ENCODE measurements at places on chromosomes 5 and 9.

- no peak for DNase-seq
Observed at GRCh38 chr9:88177371-88177770, 39.1 kb upstream of the SPATA31C2 start.

GRCh38 chr9:92507496-92507895, 25.2 kb upstream of the ASPN start:
- no peak for DNase-seq

DNA sequence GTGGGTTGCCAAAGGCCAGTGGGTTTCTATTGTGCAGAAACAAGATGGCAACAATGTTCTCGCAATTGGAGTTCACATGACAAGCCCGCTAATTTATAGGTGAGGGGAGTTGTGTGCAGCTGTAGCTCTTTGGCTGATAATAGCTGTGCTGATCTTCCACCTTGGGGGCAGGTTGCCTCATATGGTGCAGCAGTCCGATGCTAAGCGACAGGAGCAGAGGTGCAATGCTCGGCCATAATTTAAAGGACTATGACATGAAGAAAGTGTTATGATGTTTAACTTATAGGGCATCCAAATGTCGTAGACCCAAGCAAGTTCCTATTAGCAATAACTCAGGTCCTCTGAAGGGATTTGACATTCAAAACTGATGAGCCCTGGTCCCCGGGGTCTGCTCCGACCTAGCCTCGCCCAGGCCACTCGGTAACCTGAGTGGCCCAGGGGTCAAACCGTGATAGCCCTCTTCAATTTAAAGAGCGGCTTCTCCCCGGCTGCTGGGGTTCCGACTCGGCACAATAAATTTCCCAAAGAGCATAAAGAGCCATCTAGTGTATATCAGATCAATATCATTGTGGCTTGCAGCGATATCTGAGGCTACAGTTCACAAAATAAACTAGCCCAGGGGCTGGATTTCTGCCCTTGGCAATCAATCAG, 724.0 kb downstream of the IRX1 start:
- DNase-seq = no peak

- no peak for DNase-seq
Observed at GRCh38 chr5:135348918-135349317, 50.1 kb downstream of the MACROH2A1 start.

DNA sequence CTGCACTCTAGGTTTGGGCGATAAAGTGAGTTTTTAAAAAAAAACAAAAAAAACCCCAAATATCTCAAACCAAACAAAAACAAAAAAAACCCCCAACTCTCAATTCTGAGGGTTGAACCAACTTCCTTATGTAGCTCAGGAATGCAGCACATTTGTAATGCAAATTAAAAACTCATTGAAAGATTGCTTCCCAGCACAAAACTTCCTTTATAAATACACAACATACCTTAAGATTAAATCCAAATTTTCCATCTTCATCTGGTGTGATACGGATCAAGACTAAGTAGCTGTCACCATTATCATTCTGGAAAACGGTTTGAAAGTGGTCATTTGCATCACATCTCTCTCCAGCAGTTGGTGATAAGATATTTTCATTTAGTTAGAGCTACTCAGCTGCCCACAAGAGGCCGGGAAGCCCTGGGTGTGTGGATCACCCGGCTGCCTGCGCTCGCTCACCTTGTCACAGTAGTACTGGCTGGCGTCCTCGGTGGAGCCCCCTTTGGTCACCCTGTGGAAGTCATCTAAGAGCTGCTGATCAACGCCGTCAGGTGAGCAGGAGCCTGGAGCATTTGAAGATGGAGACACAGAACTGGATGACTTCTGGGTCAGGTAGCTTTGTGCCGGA, 88.2 kb downstream of the PTPN3 start:
- DNase-seq = peak; percentile 40

DNA sequence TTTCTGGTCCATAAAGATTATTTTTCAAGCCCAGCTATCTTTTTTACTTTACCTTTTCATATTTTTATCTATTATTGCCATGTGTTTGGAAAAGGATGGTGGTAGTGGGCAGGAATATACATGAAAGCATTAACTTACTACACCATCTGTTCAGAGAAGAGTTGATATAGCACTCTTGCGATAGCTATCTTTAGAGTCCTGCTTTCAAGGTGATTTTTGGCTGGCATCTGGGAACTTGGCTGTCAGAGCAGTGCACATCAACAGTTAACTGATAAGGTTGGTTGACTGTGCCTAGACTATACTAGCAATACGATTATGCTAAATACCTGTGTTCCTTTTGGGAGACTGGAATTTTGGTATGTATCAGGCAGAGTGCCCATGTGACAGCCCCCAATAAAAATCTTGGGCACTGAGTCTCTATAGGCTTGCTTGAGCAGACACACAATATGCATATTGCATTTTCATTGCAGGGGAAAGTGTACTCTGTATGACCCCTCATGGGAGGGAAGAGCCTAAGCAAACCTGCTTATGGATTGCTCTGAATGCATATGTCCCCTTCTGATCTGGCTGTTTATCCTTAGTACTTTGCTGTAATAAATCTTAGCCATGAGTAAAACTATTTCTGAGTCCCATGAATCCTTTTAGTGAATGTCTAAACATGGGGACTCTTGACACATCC, 227.6 kb upstream of the C9orf72 start:
- no peak for DNase-seq

DNA sequence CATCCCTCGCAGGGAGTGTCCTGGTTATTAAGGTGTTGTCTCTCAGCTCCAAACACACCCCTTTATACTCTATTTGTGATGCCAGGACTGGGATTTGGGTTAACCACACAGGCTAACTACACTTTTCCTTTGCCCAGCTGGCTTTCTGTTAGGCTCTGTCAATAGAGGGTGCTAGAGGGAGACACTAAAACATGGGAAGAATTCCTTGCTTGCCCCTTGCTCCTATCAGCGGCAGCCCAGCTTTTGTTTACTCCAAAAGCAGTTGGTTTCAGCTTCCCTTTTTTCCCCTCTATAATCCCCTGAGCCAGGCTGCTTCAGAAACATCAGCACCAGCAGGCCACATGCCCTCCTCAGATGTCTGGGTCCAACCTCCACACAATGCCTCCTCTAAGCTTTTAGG, 297.1 kb downstream of the KCTD16 start:
- peak; percentile 40 for DNase-seq

GRCh38 chr5:9046756-9047481, 499.0 kb downstream of the SEMA5A start:
- no peak for DNase-seq

DNA sequence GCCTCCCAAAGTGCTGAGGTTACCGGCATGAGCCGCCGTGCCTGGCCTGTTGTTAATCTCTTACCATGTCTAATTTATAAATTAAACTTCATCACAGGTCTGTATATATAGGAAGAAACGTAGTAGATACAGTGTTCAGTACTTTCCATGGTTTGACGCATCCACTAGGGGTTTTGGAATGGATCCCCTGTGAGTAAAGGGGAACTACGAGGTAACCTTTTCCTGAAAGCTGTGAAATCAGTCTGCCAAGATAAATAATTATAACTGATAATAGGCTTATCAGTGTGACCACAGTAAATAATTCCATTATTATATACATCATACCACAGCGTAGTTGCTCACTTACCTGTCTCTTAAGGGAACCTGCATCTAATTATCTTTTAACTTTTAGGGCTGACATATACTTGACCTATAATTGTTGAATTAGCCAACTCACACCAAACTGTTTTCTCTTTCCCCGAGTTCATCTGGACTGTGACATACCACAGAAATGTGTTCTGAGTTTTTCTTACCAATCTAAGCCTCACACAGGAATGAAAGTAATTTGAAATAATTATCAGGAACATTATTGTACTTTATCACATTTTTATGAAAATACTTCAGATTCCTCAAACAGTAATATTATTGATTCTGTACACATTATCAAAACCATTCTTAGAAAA, 42.9 kb downstream of the DAPK1 start:
- no peak for DNase-seq
